Amniotic epithelial cell (primary cell): ENCODE measurements at places on chromosomes 13 and 19.

GRCh38 chr13:99663185-99663825 lies 162.0 kb downstream of the TM9SF2 start:
- DNase-seq = no peak

GRCh38 chr13:113171250-113172125 lies 13.0 kb downstream of the PROZ start:
- DNase-seq = no peak

- peak; percentile 77 for DNase-seq
Measured at GRCh38 chr19:45995715-45996385, 583 bp downstream of the CCDC61 start.

- peak; percentile 89 for DNase-seq
Measured at GRCh38 chr13:50012396-50013169, 2.7 kb upstream of the KCNRG start.

DNA sequence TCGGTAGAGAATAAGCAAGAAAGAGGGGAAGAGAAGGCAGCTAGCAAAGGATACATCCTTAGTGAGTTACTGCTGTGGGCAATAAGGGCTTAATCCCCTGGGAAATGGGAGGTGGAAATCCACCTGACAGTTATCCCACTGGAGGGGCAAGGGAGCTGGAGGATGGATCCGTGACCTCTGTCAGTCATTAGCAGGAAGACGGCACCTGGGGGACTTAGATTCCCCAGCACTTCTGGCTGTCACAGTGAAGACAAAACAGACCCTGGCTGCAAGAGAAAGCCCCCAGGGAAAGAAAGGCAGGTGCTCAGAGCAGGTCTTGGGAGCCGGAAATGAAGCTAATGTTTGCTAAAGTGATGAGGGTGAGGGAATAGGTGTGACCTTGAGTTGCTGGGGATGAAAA lies 70.4 kb upstream of the MRI1 start:
- no peak for DNase-seq

GRCh38 chr19:49165865-49166301 lies 8.3 kb downstream of the TRPM4 start:
- DNase-seq = no peak

- no peak for DNase-seq
Measured at GRCh38 chr13:42812316-42812715, 30.9 kb downstream of the FAM216B start.

GRCh38 chr19:6593651-6594416 lies 2.9 kb upstream of the CD70 start:
- no peak for DNase-seq

- DNase-seq = no peak
Measured at GRCh38 chr19:13691569-13692435, 72.5 kb upstream of the MRI1 start.

DNA sequence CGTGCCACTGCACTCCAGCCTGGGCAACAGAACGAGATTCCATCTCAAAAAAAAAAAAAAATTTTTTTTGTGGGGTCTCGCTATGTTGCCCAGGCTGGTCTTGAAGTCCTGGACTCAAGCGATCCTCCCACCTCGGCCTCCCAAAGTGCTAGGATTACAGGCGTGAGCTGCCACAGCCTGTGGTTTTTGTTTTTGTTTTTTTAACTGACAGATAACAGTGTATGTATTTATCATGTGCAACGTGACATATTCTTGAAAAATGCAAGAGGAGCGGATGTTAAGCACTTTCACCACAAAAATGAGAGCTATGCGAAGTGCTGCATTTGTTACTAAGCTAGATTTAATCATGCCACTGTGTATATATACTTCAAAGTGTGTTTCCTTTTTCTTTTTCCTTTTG lies 49.0 kb downstream of the ARHGEF18 start:
- peak; percentile 98 for DNase-seq

- no peak for DNase-seq
Measured at GRCh38 chr13:29505511-29505910, 90.0 kb downstream of the SLC7A1 start.

DNA sequence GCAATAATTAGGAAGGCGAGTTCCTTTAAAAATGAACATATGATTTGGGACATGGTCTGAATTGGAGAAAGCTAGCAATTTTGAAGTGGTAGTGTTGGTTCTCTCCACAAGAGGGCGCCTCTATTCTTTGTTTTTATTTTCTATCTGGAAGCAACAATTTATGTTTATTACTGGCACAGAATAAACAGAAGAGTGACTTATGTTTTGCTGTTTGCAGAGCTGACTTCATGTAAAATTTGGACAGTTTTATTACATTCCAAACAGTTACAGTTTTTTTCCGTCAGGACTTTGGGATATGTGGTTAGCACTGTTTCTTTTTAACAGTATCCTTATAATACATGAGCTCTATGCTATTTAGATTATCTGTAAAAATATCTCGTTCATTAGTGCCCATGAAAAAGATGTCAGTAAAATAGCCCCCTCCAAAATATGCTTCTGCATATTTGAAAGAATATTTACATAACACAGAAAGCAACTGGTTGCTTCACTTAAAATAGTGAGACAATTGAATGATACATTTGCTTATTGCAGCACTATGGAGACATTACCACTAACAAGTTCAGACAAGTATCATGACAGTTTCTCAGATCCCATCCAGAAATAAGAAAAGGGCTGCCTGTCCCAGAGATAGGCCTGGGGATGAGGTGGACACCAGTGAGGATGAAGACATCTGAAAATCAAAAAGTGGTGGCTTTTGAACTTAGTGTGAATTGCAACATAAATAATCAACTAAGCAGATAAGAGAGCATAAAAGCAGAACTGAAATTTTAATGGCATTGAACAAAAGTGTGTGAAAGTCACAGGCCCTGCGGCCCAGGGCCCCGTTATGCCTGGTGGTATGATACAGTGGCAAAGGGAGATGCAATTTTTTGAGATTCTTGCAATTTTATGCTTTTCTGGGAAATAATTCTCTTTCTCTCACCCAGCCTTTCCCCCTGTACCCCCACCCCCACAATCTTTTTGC lies 32.3 kb upstream of the FGF9 start:
- DNase-seq = peak; percentile 17

GRCh38 chr19:29596080-29596727 lies 9.9 kb upstream of the POP4 start:
- DNase-seq = no peak
